ENCODE measurements at places on chromosomes 2 and 18.

DNA sequence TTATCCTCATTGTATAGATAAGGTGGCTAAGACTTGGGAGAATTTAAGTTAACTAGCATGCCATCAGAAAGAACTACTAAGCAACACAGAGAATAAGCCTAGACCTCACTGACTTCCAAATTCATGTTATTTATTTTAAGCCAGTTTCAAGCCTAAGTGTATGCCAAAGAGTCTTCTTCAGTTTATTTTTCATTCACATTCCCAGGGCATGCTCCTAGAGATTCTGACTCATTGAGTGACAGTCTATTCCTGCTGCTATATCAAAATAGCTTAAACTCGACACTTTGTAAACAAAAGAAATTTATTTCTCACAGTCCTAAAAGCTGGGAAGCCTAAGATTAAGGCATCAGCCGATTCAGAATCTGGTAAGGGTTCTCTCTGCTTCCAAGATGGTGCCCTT, 467.1 kb downstream of the MBD2 start:
- no peak for DNase-seq

- no peak for DNase-seq
These were observed 431 bp upstream of the EIF5B start for GRCh38 chr2:99336804-99337112.

GRCh38 chr18:48930926-48931325, 19.8 kb downstream of the SMAD7 start:
- DNase-seq: no peak

GRCh38 chr18:48044944-48045343, 114.5 kb upstream of the SMAD2 start:
- DNase-seq: no peak

- DNase-seq: no peak
These were observed 2.5 kb downstream of the SNX17 start for GRCh38 chr2:27372937-27373336.

DNA sequence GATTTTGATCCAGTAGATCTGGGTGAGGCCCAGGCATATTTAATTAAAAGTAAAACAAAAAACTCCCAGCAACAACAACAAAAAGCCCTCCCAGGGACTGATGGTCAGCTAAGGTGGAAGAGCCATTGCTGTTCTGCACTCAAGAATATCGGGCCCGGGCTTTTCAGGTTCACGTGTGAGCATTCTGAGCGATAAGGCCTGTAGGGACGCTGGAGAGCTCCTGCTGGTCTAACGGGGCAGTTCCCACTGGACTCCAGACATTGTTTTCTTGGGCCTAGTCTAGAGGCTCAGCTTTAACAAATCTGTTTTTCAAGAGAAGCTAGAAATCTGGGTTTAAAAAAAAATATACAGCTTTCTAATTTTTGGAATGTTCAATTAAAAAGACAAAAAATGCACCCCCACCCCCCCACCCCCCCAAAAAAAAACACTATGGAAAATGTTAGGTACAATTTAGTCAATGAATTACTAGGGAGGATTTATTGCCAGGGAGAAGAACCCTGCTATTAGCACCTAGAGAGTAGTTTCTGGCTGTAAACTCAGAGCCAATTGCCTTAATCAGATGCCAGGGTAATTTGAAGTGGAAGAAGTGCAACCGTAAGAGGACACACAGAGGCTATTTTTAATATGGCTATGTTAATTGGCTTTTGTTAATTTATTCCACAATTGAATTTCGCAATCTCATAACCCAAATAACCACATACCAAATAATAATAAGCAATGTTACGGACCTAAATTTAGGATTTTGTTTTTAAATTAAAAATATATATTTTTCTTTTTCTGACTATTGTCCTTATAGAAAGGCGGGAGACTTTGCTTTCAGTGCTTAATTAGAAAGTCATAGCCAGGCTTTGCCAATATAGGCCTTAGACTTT, 78.9 kb downstream of the MAP4K4 start:
- DNase-seq: no peak

- no peak for DNase-seq
These were observed 2.6 kb downstream of the SATB2 start for GRCh38 chr2:199455210-199455544.

DNA sequence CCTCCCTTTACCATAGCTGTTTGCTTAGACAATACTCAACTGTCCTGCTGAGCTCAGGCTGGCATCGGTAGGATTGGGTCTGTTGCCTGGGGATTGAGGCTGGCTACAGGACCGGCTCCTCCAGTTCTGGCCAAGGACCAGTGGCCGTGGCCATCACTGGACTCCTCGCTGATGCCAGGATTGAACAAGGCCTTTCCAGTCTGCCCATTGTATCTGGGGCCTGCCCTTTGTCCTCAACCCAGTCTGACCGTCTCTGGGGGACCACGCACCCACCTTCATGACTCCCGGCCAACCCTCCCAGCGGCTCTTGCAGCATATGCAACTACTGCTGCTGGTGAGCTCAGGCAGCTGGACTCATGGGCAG, 28.7 kb downstream of the SH2D6 start:
- no peak for DNase-seq

GRCh38 chr2:96500385-96501066, 4.6 kb downstream of the NEURL3 start:
- DNase-seq: no peak

DNA sequence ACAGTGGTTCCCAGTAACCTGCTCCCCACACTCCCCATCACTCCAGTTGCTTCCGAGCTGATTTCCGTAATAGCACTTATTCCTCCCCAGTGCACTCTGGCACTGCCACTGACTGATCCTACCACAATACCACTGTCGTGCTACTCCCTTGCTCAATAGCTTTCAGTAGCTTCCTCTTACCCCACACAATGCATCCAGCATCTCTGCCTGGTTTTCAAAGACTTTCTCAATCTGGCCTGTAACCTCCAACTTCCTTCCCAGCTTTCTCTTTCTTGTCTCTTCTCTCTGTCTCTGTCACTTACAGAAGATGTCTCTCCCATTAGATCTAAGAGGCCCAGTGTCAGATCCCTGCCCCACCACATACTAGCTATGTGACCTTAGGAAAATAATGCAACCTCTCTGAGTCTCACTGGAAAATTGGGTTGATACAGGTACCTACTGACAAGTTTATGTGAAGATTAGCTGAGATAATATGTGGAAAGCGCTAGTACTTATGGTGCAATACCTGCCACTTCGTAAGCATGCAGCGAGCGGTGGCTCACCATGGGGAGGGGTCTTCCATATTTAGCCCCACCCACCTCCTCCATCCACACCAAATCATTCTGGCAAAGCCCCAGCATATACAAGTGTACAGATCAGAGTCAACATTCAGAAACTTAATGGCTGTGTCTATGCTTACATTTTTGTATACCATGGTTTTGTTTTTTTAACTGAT, 36.7 kb downstream of the SFXN5 start:
- no peak for DNase-seq

DNA sequence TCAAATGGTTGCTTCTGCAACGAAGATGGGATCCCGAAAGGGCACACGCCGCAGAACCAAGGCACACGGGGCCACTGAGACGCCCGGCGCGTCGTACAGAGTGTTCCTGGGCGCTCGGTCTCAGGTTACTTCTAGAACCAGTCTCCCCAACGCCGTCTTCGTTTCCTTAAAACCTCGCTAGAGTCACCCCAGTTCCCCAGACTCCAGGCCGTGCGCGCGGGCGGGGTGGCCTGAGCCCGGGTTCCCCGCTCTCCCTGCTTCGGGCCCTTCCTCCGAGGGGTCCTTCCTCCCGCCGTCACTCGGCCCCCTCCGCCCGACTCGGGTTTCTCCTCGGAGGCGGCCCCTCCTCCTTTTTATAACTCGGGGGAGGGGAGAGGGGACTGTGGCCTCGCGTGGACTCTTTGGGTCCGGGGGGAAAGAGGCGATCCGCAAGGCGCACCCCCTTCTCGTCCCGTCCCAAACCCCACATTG, 774 bp upstream of the FZD7 start:
- peak; percentile 54 for DNase-seq

DNA sequence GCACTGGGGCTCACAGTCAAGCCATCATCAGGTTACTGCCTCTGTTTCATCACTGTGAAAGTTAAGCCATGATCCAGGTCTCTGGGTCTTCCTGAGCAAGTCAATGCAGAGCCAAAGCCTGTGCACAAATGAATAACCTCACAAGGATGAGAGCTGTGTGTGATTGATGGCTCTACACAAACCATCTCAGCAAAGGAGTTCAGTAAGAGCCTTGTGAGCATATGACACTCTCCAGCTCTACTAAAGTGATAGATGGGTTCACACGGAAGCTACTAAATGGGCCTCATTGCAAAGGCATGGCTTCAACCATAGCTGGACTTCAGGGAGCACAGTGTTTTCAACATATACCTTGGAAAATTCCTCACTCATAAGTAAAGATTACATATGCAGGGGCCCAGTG, 101.5 kb downstream of the AFF3 start:
- DNase-seq: no peak

DNA sequence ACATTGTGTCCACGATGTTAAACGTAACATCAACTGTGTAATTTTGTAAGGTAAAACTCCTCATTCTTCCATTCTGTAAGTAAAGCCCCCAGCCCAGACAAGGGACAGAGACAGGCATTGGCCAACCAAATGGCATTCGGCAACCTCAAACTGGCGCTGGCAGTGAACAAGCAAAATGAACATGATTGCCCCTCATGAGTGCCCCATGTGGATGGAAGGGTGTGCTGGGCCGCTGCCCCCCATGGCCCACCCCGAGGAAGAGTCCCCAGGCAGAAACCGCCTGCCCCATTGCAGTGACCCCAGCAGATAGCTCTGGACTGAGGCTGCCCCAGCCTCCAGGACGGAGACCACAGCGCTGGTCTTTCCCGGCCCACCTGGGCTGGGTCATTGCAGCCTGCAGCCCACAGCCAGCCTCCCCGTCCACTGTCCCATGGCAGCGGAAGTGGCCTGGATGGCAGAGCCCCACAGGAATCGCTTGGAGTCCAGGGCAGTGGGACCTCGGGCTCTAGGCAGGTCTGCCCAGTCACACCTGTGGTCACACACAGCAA, 220.2 kb downstream of the HDAC4 start:
- DNase-seq: no peak

- no peak for DNase-seq
These were observed 118.2 kb upstream of the REV1 start for GRCh38 chr2:99607861-99608491.

DNA sequence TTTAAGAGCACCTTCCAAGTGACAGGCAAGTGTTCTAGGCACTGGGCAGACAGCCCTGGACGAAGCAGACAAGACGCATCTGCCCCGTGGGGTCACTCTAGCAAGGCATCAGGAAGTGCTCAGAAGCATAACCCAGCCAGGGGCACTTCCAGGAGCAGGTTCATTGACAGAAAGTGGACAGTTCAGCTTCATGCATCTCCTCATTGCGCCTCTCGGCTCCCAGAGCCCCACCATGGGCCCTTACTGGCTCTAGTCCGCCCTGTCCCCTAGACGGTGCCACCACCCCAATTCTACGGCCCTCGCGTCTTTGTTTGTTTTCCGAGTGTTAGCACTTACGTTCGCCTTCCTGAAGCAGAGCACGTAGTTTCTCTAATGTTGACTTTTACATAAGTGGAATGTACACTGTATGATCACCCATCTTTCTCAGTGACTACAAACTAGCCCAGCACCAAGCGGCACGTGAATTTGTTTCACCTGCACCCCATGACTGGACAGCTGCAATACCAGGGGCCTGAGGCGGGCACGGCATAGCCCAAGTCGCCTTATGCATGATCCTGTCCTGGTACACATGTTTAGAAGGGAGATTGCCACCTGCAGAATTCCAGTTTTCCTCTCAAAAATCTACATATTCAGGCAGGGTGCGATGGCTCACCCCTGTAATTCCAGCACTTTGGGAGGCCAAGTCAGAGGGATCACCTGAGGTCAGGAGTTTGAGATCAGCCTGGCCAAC, 33.2 kb downstream of the SNED1 start:
- DNase-seq: no peak

- DNase-seq: no peak
These were observed 60.5 kb downstream of the NCAPH start for GRCh38 chr2:96396095-96396494.

DNA sequence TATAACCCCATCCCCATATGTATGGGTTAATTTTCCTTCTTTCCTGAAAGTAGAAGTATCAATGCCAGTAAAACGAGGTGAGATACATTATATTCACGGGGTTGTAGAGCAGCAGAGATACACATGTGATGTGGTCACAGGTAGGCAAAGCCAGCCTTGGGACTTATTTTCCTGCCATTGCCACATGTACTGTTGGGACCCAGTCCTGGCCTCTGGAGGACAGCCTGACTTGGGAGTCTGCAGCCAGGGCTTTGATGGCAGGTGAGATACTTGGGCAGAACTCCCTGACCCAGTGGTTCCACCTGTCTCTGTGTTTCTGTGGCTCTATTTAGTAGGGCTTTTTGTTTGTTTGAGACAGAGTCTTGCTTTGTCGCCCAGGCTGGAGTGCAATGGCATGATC, 18.1 kb downstream of the PLEKHB2 start:
- DNase-seq: no peak
